ENCODE measurements at places on chromosomes 6 and 20.

DNA sequence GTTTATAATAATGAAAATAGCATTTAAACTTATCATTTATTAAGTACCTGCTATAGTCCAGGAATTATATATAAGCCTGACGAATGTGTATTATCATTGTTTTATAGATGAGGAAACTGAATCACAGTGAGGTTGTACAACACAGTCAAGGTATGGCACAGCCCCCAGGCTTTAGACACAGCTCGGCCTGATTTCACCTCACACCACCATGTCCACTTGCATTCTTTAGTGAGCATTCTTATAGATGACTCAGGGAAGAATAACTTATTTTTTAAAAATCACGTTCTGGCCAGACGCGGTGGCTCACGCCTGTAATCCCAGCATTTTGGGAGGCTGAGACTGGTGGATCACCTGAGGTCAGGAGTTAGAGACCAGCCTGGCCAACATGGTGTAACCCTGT, 289.0 kb downstream of the SYNE1 start:
- H3K4me3 ChIP-seq: no peak overlapping the region
- H3K27ac ChIP-seq: no peak overlapping the region

DNA sequence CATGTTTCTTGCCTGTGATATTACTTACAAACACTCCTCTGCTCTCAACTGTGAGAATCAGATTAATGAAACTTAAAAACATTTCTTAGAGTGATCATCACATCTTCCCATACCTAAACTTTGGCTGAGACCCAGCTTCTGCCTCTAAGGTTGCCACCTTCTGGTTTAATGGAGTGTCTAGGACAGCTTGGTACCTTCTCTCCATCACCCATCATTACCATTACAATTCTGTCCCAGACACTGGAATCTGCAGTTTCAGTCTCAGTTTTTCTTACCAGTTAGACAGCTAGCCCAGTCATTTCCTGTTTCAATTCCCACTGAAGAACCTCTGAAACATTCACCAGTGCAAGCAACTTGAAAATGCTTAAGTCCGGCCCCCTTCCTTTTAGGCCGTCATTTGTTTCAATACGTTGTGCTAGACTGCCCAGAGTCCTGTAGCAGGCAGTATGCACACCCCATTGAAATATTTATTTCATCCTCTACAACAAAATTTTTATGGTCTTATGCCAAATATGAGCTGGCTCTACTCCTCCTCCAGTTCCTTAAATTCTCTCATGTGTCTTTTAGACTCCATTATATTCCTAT, 107.0 kb upstream of the FOXO3 start:
- H3K27me3 ChIP-seq: peaks cover 51% of the 10 kb centered on the region
- peaks cover 4% of the 10 kb centered on the region for H3K4me1 ChIP-seq
- H3K27ac ChIP-seq: no peak overlapping the region
- no peak for DNase-seq
- no peaks in the 10 kb centered on the region for H3K36me3 ChIP-seq
- H3K4me3 ChIP-seq: no peak overlapping the region

DNA sequence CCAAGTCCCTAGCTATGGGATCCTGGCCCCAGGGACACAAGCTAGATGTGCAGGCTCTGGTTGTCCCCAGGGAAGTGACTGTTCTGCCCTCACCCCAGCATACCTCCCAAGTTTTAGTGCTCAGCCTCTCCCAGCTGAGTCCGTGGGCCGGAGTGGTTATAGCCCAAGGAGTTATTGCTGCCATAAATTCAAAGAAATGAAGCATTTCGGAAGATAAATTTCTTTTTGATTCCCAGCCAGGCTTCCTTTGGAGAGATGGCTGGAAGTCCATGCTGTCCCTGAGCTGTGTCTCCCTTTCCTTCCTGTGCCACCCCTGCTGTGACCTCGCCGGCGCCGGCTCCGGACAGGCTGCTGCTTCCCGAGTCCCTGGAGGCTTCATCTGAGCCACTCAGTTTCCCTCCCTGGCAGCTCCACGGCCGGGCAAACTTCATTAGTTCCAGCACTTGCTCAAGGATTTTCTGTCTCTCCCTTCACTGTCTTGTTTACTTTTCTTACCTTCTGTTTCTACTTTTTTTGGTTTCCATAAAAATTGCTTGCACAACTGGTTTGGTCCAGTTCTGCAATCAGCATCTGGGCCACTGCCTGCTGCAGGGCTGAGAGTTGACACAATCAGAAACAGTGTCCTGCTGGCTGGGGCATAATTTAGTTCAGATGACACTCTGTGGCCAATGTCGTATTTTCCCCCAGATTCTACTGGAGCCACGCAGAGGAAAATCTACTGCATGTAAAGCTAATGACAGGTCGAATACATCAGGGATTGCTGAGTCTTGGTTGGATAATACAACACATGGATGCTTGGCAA, 225.5 kb downstream of the SYNDIG1 start:
- no peaks in the 10 kb centered on the region for H3K4me1 ChIP-seq
- DNase-seq: no peak
- no peak overlapping the region for H3K4me3 ChIP-seq
- H3K27ac ChIP-seq: no peak overlapping the region
- no peaks in the 10 kb centered on the region for H3K27me3 ChIP-seq

GRCh38 chr6:52305948-52306767, 21.6 kb upstream of the MCM3 start:
- H3K27me3 ChIP-seq: no peaks in the 10 kb centered on the region
- peaks cover 54% of the 10 kb centered on the region for H3K4me1 ChIP-seq
- H3K27ac ChIP-seq: peak overlapping the region; percentile 70
- H3K36me3 ChIP-seq: peaks cover 4% of the 10 kb centered on the region
- DNase-seq: no peak

DNA sequence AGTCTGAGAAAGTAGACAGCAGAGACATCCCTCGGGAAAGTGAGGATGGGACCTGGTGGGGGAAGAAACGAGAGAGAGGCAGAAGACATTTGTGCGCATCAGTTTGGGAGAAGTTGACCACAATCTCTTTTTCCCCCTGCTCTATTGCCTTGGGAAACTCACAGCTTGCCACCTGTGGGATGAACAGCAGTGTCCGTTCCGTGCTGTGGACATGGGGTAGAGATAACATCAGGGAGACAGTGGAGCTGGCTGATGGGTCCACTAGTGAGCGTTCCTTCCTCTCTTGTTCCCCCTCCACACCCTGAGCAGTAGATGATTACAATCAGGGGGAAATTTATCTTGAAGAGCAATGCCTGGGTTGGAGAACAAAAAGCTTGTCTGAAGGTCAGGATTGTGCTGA, 21.8 kb upstream of the RNF182 start:
- H3K36me3 ChIP-seq: no peaks in the 10 kb centered on the region
- H3K4me1 ChIP-seq: no peaks in the 10 kb centered on the region
- DNase-seq: no peak
- H3K27me3 ChIP-seq: peaks cover 43% of the 10 kb centered on the region

- peaks cover 2% of the 10 kb centered on the region for H3K4me1 ChIP-seq
- no peaks in the 10 kb centered on the region for H3K36me3 ChIP-seq
- no peak overlapping the region for H3K27ac ChIP-seq
- H3K27me3 ChIP-seq: no peaks in the 10 kb centered on the region
- DNase-seq: no peak
Measured at GRCh38 chr6:108690326-108691049, 129.8 kb downstream of the FOXO3 start.

GRCh38 chr20:58652606-58653294, 1.7 kb downstream of the STX16 start:
- H3K4me3 ChIP-seq: peak overlapping the region; percentile 98
- H3K27ac ChIP-seq: peak overlapping the region; percentile 98
- no peak for DNase-seq
- peaks cover 39% of the 10 kb centered on the region for H3K36me3 ChIP-seq
- no peaks in the 10 kb centered on the region for H3K27me3 ChIP-seq

GRCh38 chr20:4563534-4563933, 158.2 kb upstream of the PRND start:
- H3K27ac ChIP-seq: no peak overlapping the region
- peaks cover 8% of the 10 kb centered on the region for H3K27me3 ChIP-seq
- H3K4me1 ChIP-seq: no peaks in the 10 kb centered on the region

GRCh38 chr20:63734946-63735858, 1.3 kb upstream of the LIME1 start:
- peaks cover 20% of the 10 kb centered on the region for H3K4me1 ChIP-seq
- H3K27ac ChIP-seq: no peak overlapping the region
- peaks cover 26% of the 10 kb centered on the region for H3K36me3 ChIP-seq
- no peak overlapping the region for H3K4me3 ChIP-seq

DNA sequence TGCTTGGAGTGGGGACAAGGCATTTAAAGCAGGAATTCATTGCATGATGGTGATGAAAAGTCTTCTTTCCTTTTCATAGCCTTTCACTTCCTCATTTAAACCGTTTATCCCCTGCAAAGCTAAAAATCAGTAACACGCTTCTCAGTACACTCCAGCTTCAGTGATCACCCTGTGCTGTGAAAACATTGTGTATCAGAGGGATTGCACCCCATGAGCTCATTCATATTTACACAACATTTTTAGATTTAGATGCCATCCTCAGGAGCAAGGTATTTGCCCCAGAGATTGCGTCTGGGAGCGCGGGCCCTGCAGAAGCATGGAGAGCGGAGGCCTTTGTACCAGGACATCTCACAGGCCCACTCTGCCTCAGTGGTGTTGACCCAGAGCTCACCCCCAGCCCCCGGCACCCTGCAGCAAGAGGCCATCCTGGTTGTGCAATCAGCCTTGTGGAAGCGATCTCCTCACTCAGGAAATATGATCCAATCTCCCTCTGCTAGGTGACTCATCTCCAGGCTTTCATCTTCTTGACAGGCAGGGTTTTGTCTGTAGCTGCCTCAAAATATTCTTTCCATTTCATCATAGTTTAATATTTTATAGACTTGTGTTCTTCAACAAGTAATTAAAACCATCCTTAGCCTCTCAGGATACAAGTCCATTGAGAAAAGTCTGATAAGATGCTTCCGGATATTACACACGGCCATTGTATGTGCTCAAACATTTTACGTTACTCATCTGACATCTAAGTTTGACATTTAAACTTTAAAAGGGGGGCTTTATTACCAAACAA, 38.9 kb upstream of the THBS2 start:
- H3K4me1 ChIP-seq: no peaks in the 10 kb centered on the region
- H3K27ac ChIP-seq: no peak overlapping the region
- no peak overlapping the region for H3K4me3 ChIP-seq
- no peaks in the 10 kb centered on the region for H3K27me3 ChIP-seq
- no peaks in the 10 kb centered on the region for H3K36me3 ChIP-seq

GRCh38 chr6:131532580-131533039, 40.4 kb upstream of the ARG1 start:
- no peak overlapping the region for H3K4me3 ChIP-seq
- peaks cover 42% of the 10 kb centered on the region for H3K4me1 ChIP-seq
- H3K27ac ChIP-seq: peak overlapping the region; percentile 48
- H3K36me3 ChIP-seq: peaks cover 3% of the 10 kb centered on the region

DNA sequence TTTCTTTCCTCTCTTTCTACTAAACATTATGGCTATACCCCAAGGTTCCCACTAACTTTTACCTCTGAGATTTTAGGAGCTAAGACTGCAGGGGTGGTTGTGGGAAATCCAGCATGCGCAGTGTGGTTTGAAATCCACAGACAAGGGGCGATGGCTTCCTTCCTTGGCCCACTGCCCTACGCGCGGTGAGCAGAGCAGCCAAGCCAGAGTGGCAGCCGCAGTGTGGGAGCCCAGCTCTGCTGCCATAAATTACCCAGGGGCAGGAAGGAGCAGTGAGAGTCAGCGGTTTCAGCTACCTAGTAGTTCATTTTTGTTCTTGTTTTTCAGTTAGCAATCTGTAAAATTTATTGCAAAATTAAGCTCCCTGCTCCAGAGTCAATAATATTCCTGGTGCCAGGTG, 101.4 kb downstream of the BMP2 start:
- no peak overlapping the region for H3K27ac ChIP-seq
- no peak overlapping the region for H3K4me3 ChIP-seq
- DNase-seq: no peak
- no peaks in the 10 kb centered on the region for H3K27me3 ChIP-seq
- H3K4me1 ChIP-seq: no peaks in the 10 kb centered on the region

DNA sequence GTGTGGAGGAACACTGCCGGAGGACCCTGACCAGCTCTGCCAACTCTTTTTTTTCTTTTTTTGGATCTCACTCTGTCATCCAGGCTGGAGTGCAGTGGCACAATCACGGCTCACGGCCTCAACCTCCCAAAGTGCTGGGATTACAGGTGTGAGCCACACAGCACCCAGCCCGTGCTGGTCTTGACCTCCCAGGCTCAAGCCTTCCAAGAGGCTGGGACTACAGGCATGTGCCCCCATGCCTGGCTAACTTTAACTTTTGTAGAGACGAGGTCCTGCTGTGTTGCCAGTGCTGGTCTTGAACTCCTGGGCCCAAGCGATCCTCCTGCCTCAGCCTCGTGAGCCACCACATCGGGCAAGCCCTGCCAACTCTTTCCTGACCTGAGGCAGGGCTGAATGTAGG, 11.2 kb downstream of the GCNT2 start:
- no peaks in the 10 kb centered on the region for H3K27me3 ChIP-seq
- no peak for DNase-seq
- peaks cover 35% of the 10 kb centered on the region for H3K4me1 ChIP-seq
- no peak overlapping the region for H3K27ac ChIP-seq

GRCh38 chr6:87277123-87277522, 45.3 kb upstream of the SMIM8 start:
- H3K4me1 ChIP-seq: peaks cover 2% of the 10 kb centered on the region
- no peak for DNase-seq
- H3K27me3 ChIP-seq: peaks cover 1% of the 10 kb centered on the region
- no peak overlapping the region for H3K27ac ChIP-seq
- no peak overlapping the region for H3K4me3 ChIP-seq

GRCh38 chr20:3070725-3071124, 695 bp upstream of the OXT start:
- peaks cover 4% of the 10 kb centered on the region for H3K36me3 ChIP-seq
- H3K27me3 ChIP-seq: peaks cover 11% of the 10 kb centered on the region
- H3K27ac ChIP-seq: no peak overlapping the region
- no peak for DNase-seq
- H3K4me1 ChIP-seq: peaks cover 17% of the 10 kb centered on the region

DNA sequence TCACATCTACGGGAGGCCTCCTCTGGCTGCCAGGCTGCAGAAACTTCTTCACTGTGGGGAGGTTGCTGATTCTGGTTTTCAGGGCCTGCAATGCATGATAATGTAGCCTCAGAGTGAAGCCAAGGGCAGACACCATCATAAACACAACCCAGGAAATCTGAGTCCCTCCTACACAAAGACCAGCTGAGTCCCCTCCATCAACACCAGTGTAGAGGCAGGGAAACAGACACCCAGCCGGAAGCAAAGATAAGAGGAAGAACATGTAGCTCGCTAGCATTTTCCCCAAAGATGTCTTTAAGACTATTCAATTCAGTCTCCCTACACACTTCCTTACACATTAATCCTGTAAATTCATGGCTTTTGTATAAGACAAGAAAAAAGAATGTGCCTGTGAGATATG, 23.6 kb downstream of the GSTA2 start:
- no peak overlapping the region for H3K4me3 ChIP-seq
- no peaks in the 10 kb centered on the region for H3K4me1 ChIP-seq
- no peak overlapping the region for H3K27ac ChIP-seq
- no peak for DNase-seq
- H3K36me3 ChIP-seq: no peaks in the 10 kb centered on the region

Data from activated T-helper 2 cell treated with anti-CD3 and anti-CD28 coated beads, Interferon-gamma antibody, Interleukin-2, Interleukin-4, amounts not matched to agents 10 μg/mL and 5 μg/mL and 100 μg/mL, durations not matched to agents 14 hours and 24 hours and 36 hours (primary cell).